Activated CD4-positive, CD25-positive, alpha-beta regulatory T cell treated with anti-CD3 and anti-CD28 coated beads, Interleukin-2, amount 50 U/mL, for 16 hours (primary cell): ENCODE measurements at places on chromosomes 1 and 21.

DNA sequence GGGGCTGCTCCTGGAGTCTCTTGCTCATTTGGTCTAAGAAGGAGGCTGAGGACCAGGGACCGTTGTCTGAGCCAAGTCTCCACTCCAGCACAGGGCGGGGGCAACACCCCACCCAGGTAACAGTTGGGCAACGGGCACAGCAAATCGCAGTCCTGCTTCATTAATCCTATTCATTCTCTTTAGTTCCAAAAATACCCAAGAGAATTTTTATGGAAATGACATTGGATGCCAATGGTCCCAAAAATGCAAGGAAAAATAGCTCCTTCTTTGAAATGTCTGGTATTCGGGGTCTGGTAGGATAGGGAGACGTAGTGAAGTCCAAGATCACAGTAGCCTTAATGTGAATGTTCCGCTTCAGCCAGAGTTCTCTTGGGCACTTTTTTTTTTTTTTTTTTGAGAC lies 74.0 kb downstream of the ATP5PO start:
- no peak for DNase-seq

GRCh38 chr1:39818482-39818881 lies 29.8 kb upstream of the BMP8B start:
- no peak for DNase-seq

- no peak for DNase-seq
These were observed 16.7 kb upstream of the ACTRT2 start for GRCh38 chr1:3004285-3005205.

DNA sequence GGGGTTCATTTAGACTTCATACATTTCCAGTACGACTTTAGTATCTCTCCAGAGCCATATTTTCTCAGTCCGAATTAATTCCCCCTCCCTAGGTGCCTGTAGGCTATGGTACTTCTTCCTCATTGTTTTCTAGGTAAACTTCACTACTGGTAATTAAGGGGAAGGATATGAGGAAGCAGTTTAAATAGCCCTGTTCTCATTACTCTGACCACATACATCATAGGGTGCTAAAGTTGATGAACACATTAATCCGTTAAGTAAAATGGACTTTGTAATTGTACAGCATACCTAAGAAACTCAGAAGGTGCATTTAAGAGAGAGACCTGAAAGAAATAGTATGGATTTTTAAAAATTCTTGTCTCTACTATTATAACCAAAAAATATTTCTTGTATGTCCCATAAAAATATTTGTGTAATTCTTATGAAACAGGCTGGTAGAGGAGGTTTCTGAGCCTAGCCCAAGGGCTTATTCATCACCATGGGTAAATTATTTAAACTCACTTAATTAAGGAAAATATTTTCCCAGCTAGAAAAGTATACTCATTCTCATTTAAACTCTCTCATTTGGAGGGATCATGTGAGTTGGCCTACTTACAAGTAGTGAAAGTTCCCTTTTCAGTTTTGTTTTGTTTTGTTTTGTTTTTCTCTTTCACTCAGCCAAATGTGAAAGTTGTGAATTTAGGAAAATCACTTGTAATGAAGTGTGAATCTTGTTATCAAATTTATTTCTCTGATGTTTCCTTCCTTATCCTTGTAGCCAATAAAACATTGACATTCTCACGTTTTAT lies 2.0 kb downstream of the PRMT6 start:
- DNase-seq: no peak

DNA sequence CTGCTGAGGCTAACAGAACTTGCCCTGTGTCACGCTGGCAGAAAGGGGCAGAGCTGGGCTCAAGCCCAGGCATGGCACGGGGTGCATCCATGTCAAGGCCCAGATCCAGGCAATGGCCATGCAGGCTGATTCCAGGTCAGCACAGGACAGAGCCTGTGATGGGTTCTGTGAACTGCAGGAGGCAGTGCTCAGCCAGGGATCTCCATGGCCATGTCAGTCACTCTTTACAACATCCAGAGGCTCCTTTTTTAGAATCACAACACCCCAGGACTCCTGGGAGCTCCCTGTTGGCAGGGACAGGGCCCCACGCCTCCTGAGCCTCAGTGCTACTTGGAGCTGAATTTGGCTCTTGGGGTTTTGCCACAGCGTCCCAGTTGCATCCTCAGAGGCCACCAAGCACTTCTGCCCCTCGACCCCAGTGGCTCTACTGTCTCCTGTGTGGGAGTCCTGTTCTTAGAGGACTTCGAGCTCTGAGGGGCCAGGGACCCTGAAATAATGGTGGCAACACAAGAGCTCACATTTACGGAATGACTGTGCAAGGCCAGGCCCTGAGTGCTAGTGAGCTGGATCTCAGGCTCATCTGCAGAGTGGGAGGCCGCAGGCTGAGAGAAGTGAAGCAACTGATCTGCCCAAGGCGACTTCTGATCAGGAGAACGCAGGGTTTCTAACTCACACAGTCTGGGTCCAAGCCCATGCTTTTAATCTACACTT lies 211.5 kb downstream of the TRABD2B start:
- no peak for DNase-seq

- DNase-seq: no peak
These were observed at the start of gene VCAM1 for GRCh38 chr1:100719490-100719889. VCAM1 (plus strand) TSS chr1:100719742; CDS start chr1:100719861, 119 bp downstream.

- DNase-seq: no peak
These were observed 3.8 kb upstream of the ARHGEF2 start for GRCh38 chr1:155982106-155982505.

- DNase-seq: no peak
These were observed 32.9 kb downstream of the CLIC6 start for GRCh38 chr21:34701726-34702125.

- no peak for DNase-seq
These were observed 590.4 kb upstream of the PLXNA2 start for GRCh38 chr1:208834381-208835096.

- no peak for DNase-seq
These were observed 311.8 kb downstream of the SMYD3 start for GRCh38 chr1:246195296-246195695.

DNA sequence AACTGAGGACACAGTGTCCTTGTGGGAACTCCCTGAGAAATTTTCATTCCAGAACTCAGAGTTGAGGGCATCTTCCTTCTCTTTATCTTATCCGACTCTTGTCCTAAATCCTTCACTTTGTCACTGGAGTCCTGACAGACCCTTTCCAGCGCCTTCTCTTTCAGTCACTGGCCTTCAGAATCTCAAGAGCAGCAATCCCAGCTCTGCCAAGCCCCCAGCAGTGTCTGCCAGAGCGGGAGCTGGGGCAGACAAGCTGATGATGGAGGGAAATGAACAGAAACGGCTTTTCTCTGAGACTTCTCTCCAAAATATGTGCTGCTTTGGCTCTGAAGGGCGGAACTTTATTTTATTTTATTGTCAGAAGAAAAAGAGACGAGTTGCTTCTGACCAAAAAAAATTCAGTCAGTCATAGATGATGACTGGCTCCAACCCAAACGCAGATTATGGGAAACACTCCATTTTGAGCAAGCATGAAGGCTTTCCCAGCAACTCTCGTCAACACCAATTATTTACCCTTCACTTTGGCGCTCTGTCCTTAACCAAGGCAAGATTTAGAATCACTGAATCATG lies 32.2 kb downstream of the MIS18A start:
- no peak for DNase-seq

DNA sequence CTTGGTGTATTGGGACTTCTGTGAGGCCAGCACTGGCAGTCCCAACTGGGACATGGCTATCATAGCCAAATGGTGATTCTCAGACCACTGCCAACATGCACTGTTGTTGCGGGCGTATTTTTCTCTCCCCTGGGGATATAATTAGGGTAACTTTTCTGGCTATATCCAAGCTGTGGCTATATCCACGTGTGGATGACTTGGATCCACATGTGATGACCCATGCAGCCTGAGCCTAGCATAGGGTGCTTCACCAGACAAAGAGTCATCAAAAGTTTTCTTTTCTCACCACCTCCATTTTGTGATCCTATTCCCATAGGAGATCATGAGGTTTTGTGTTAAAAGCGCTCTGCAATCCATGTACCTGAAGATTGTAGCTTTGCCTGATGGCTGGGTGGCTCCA lies 51.2 kb upstream of the CSF3R start:
- no peak for DNase-seq

DNA sequence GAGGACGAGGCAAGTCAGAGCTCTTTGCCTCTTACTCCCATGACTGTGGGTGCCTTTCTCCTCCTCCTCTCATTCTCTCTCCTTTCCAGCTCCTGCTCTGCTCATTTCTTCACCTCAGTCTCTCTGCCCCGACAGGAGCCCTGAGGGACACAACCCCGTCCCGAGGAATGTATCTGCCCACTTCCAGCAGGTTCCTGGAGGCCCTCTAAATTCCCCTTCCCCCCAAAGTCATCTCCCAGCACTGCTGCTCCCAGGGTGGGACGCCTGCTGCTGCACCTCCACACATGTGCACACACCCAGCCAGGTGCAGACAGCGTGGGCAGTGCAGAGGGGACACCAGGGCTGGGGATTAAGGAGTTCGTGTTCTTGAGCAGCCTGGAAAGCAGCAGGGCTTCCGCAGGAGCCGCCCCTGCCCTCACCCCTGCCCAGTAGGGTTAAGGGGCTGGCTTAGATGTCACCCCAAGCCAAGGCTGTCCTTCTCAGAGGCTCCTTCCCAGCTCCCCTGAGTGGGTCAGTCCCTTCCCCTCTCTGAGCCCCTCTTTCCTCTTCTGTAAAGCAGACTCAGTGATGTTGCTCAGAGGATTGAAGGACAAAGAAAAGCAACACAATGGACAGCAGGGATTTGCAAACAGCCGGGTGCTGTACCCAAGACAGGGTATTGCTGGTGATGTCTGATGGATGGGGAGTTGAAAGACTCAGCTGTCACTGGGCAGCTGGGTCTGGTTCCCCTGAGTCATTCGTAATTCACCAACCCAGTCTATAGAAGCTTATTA lies 346.0 kb downstream of the MATN1 start:
- no peak for DNase-seq

- no peak for DNase-seq
These were observed 36.5 kb downstream of the LRRC8C start for GRCh38 chr1:89669441-89669840.

GRCh38 chr1:201213106-201213770 lies 22.6 kb downstream of the IGFN1 start:
- DNase-seq: no peak

- DNase-seq: no peak
These were observed 7.9 kb downstream of the SLC45A1 start for GRCh38 chr1:8325771-8326170.

DNA sequence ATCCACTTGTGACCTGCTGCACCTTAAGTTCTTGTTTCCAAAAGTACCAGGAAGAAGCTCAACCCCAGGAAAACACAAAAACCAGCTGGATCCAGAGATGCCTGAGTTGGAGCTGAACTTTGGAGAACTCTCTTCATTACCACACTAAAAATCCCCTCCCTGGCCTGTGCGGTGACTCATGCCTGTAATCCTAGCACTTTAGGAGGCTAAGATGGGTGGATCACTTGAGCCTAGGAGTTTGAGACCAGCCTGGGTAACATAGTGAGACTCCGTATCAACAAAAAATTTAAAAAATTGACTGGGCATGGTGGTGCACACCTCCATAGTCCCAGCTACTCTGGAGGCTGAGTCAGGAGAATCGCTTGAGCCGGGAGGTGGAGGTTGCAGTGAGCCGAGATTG lies 6.2 kb downstream of the MAP1LC3C start:
- DNase-seq: no peak

GRCh38 chr21:36454093-36454531 lies 25.8 kb downstream of the CLDN14 start:
- DNase-seq: no peak

DNA sequence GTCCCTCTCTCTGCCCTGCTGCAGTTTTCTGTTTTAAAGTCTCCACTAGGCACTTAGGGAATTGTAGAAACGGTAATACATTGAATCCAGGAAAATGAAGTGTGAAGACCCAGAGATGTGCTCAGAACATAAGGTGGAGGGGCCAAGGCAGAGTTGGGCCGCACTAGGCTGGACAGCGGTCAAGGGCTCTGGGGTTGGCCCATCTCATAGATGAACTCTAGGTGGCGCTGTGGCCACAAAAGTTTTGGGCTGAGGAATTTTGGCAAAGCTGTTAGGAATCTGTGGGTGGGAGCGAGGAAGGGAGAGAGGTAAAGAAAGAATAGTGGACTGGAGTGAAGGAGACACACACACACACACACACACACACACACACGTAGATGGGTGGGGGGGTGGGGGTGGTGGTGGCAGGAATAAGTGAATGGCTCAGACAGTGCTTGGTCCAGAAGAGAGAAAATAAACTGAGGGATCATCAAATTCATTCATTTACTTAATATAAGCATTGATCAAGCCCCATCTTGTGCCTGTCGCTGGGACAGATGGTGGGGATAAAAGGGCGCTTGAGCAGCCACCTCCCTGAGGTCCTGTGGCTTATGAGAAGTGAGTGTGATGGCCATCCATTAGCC lies 258.5 kb downstream of the TRABD2B start:
- no peak for DNase-seq

- DNase-seq: no peak
These were observed 16.1 kb downstream of the HUNK start for GRCh38 chr21:31888936-31889371.

- no peak for DNase-seq
These were observed 61.1 kb upstream of the LAPTM5 start for GRCh38 chr1:30818568-30819243.

- DNase-seq: no peak
These were observed 147.0 kb upstream of the ERG start for GRCh38 chr21:38645282-38645681.

GRCh38 chr1:1942753-1943656 lies 23.9 kb upstream of the TMEM52 start:
- DNase-seq: no peak
